ENCODE measurements at places on chromosomes 5 and 9.

- DNase-seq: no peak
Observed at GRCh38 chr9:134809292-134809691, 71.3 kb upstream of the FCN2 start.

DNA sequence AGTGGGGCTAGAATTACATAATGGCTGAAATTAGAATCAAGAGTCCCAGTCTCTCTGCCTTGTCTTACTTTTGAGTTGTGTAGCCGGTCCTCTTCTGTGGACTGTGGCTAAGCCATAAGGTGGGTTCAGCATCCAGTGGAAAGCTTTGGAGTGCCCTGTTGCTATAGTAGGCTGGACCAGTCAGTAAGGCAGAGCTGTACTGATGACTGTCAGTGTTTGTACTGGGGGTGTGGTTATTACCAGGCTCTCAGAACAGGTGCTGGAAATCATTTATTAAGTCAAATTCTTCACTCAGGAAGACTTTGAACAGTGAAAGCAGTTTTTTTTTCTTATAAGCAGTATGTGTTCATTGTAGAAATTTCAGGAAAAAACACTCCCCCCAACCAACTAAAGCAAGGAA lies 129.4 kb downstream of the ZSWIM6 start:
- DNase-seq: no peak

GRCh38 chr9:35854091-35854762 lies 16.0 kb downstream of the OR13J1 start:
- DNase-seq: no peak

DNA sequence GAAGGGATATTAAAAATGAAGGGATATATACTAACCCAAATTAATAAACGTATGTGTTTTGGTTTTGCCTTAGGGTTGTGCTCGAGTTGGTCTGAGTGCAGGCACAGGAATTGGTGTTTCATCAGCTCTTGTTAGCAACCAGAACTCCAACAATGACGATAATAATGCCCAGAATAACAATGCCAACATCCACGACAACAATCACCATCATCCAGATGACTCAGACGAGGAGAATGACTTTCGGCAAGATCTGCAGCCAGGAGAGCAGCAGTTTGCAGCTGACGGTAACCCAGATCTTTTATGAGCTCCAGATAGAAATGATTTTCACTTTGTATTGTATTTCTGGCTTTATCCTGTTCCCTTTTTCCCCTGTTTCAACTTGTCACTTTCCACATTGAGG lies 33.2 kb downstream of the FBXO38 start:
- DNase-seq: no peak

GRCh38 chr9:133332381-133332730 lies 3.6 kb downstream of the SURF6 start:
- no peak for DNase-seq

GRCh38 chr9:29322240-29322639 lies 1749.0 kb upstream of the C9orf72 start:
- no peak for DNase-seq

DNA sequence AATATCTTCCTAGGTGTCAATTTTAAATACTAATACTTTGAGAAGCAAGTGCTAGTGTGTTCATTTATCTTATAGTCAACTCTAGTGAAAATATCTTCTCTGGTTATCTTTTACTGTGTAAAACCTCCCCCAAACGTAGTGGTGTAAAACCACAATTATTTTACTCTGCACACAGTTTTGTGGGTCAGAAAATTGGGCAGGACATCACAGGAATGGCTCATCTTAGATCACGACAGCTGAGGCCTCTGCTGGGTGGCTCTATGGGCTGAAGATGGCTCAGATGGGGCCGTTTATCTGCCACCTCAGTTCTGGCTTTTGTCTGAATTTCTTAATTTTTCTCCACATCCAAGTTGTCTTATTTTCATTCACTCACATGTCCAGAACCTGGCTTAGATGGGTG lies 457.2 kb upstream of the ACTBL2 start:
- no peak for DNase-seq

Data from stimulated activated CD4-positive, alpha-beta T cell treated with anti-CD3 and anti-CD28 coated beads, Interleukin-1b, Interleukin-23, amount 100 ng/mL, for 48 hours (primary cell).